ENCODE measurements at places on chromosomes 2 and 18.
A peak's percentile ranks its signal among the peaks of the same experiment; 100 is the strongest.

DNA sequence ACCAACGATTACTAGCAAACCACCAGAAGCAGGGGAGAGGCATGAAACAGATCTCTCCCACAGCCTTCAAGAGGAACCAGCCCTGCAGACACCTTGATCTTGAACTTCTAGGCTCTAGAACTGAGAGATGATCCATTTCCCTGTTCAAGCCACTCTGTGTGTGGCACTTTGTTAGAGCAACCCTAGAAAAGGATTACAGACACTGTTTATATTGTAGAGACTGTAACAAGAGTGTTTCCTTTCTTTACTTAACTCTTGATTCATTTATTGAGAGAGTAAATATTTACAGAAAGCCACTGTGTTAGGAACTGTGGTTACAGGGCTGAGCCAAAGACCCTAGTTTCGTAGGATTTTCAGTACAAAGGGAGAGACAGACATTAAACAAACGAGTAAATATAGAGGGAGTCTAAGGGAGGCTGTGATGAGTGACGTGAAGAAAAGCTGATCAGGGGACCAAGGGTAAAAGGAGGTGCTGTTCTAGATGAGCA lies 10.9 kb downstream of the CCDC68 start:
- DNase-seq: no peak

- DNase-seq: no peak
Observed at GRCh38 chr18:55338978-55339650, 248.9 kb downstream of the TCF4 start.

GRCh38 chr18:30094556-30094955 lies 948.0 kb downstream of the DSC3 start:
- DNase-seq: no peak

DNA sequence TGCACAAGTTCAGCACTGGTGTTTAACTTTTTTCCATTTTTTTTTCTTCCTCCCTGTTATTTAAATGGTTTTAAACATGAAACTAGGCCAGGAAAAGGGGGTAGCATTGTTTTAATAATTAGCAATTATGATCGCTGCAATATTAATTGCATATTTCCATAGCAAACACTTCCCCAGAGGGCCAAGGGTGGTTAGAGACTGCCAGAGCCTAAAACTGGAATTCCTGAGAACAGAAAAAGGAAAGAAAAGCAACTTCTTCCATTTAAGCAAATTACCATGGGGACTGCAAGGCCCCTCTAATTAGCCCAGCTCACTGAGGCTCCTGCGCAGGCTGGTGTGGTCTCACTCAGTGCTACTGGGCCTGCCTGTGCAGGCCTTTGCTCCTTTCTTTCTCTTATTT lies 201.5 kb downstream of the SMAD2 start:
- DNase-seq: no peak

- DNase-seq: no peak
Observed at GRCh38 chr2:101710036-101710435, 12.5 kb downstream of the MAP4K4 start.

GRCh38 chr18:35282353-35282752 lies 7.7 kb downstream of the ZSCAN30 start:
- DNase-seq: no peak

DNA sequence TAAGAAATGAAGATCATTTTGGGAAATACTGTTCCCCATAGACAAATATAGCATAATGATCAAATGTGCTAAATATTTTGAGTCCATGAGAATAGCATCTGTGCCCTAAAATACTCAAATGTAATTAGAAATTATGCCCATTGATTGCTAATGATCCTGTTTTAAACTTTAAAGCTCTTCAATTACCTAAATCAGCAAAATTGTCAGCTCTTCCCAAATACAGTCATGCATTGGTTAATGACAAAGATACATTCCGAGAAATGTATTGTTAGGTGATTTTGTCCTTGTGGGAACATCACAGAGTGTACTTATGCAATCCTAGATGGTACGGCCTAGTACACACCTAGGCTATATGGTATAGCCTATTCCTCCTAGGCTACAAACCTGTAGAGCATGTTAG lies 89.7 kb downstream of the NEB start:
- no peak for DNase-seq

GRCh38 chr18:52897611-52898484 lies 557.9 kb downstream of the DCC start:
- DNase-seq: no peak

DNA sequence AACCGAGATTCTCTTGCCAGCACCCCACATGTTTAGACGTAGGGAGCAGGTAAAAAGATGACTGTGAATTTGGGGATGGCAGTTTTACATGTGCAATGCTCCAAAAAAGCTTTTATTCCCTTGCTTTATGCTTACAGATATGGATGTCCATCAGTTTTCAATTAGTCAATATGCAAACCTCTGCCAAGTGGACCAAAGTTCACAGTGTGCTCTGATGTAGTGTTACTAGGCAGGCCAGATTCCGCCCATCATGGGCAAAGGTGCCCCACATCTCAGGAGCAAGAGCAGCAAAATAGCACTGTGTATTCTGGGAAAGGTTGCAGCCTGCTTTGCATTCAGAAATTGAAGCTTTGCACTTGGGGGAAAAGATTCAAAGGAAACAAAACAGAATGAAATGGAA lies 329.7 kb upstream of the ZEB2 start:
- DNase-seq: no peak

DNA sequence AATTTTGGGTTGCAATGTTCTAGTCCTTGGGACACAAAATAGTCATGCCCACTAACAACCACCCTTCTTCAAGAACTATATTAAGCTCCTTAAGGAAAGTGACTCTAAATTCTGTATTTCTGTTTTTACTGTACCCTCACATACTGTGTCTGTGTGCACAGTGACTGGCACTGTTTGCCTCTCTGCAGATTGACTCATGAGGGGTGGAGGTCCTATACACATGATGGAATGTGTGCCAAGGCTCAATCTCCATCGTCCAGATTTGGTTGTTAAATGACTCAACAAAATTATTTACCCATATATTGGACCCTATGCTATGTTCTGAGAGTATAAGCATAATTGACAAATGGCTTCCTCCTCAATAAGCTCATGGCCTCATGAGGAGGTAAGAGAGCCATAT lies 126.6 kb upstream of the CWC22 start:
- DNase-seq: peak; percentile 1

DNA sequence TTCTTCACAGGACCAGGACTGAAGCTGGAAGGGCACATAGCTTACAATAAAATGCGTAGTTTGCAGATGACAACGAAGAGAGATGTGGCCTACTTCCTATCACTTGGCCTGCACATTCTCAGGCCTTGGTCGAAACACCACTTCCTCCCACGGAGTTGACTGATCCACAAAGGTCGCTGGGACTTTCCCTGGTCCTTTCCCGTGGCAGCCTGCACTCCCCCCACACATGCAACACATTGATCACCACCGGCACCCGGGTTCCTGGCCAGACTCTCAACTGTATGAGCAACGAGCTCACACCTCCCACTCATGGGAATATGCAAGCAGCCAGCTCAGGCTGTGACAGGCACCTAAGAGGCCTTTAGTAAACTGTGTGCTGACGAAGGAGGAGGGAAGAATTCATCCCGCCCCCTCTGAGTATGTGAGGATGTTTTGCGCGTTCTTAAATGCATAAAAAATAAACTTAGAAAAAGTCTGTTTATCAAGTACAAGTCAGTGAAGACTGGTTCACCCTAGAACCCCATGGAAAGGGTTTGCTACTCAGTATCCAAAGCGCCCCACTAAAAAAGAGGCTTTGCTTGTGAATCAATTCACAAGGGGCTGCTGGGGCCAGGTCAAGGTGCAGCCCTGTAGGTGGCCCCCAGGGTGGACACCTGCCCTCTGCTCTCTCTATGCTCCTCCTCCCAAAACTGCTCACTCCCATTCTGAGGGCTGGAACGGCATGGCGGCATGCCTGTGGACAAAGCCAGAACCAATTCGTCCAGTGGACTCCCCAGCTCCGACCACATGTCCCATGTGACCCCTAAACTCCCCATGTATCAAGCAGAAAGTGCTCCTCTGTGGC lies 154.3 kb downstream of the EIPR1 start:
- DNase-seq: no peak

DNA sequence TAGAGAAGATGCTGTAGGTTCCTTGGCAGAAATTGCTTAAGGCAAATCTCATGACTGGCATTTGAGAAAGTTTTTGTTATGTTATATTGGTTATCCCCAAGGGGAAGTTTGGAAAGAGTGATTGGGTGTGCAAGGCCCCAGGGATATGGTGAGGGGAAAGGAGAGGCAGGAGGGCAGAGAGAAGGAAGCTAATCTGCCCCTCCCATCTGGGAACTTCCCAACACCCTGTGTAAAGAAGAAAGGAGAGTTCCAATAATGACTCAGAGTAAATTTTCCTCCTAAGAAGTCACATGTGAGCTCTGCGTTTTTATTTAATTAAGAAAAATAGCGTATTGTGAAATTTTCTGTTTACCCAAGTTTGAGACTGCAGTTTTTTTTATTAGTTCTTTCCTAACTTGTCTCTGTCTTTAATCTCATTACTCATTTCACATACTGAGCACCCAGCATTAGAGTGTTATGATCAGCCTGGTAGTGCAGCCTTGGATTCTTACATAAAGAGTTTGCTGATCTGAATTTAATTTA lies 3.1 kb upstream of the KYNU start:
- no peak for DNase-seq

DNA sequence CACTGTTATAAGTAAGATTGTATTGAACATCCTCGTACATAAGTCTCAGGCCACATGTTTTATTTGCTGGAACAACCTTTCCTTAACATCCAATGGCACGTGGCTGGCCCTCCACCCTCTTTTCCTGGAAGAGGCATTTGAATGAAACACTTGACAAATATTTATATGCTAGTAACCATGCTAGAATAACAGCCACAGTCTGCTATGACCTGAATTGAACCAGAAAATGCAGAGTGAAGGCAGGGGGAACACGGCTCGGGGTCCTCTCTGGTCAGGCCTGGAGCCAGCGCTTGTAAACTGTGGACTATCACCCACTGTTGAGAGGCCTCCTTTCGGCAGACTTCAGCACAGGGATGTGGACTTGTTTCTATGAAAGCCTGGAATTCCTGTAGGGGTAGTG lies 198.2 kb upstream of the COPS8 start:
- no peak for DNase-seq

DNA sequence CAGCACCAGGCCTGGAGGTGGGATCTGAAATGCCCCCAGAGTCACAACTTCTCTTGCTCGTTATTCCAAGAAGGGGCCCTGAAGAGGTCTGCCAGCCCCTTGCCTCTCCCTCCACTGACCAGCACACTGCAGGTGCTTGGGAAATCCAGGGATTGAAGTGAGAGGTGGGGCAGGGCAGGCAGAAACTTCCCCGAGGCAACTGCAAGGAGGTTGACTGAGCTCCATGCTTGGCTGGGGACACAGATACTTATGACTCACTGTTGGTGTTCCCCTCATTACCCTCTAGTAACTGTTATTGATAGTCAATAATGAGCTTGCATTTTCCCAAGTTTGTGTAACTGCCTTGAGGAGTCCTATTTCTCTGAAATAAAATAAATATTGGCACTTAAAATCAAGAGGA lies 47.5 kb downstream of the MARCO start:
- no peak for DNase-seq

DNA sequence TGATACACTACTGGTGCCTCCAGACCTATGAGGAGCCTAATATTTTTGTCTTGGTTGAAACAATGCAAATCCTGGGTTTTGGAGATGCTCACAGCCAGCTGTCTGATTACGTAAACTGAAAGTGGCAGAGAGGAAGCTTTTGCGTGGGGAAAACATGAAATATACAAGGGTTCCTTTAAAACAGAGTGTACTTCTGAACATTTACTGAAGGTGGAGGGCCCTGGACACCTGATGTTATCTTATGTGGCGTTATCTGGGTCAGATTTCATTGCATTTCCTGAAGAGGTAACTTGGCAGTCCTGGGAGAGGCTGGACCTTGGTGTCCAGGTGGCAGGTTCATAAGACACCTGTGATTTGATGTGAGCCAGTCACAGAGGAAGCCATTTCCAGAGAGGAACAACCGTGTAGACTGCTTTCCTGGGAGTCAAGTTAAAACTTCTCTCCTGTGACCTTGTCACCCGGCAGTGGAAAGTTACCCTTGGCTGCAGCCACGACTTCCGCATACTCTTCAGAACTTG lies 105.0 kb downstream of the NEDD4L start:
- DNase-seq: no peak

- DNase-seq: no peak
Observed at GRCh38 chr2:72982781-72983499, 65.6 kb downstream of the EMX1 start.

- no peak for DNase-seq
Observed at GRCh38 chr2:151096235-151096634, 165.4 kb downstream of the RBM43 start.

- DNase-seq: no peak
Observed at GRCh38 chr2:19439081-19439480, 80.7 kb upstream of the OSR1 start.

DNA sequence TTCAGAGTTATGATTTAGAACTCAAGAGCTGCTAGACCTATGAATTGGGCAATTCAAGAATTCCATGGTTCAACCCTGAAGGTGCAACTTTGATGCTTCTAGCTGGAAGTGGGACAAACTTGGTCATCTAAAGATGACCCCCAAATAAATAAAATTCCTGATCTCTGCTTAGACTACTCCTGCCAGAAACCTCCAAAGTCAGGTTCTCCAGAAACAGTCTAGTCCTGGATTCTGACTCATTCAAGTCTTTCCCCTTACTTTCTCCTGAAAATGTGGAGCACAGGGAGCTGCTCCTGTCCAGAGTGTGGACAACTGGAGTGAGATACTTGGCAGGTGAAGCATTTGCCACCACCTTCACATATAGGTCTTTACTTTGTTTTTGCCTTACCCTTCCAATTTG lies 557.7 kb upstream of the TNP1 start:
- DNase-seq: no peak

- no peak for DNase-seq
Observed at GRCh38 chr2:43270930-43271615, 44.7 kb upstream of the ZFP36L2 start.

DNA sequence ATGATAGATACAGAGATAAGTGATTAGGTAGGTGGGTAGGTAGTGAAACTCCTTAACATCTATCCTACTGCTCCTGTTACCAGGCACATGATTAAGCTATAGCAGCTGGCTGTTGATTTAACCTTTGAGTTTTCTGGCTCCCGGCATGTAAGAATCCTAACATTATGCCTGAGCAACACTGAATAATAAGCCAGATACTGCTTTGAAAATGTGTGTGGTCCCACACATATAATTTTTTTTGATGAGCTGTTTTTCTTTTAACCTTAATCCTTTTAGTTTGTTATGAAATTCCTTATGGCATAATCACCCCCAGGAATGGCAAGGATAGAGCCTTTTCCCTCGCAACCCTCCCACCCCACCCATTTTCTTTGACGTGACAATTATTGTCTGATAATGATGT lies 104.2 kb upstream of the NEUROD1 start:
- DNase-seq: no peak

- peak; percentile 53 for DNase-seq
Observed at GRCh38 chr2:10331702-10332401, 29.1 kb downstream of the HPCAL1 start.

- DNase-seq: no peak
Observed at GRCh38 chr2:117562654-117563053, 251.8 kb upstream of the DDX18 start.

GRCh38 chr2:136206613-136207012 lies 88.7 kb upstream of the CXCR4 start:
- peak; percentile 33 for DNase-seq

Measured in NCI-H2171 (cell line).